ENCODE measurements at places on chromosomes 12 and 14. TPM values are rescaled to one million over a fixed set of nuclear protein-coding genes. Genes with fewer than 3 reads are reported as not detected.

The PPM1H gene
- 5.3 TPM for polyA plus RNA-seq

The ANKRD33 gene
- polyA plus RNA-seq: not detected

The LRIG3 gene
- polyA plus RNA-seq: 43.2 TPM

The PMCH gene
- 0.23 TPM for polyA plus RNA-seq

The PGF gene
- polyA plus RNA-seq: 14.1 TPM

The GPR132 gene
- 1.2 TPM for polyA plus RNA-seq

The ANO2 gene
- 5.7 TPM for polyA plus RNA-seq

The KLRC3 gene
- polyA plus RNA-seq: 0.59 TPM

The TAC3 gene
- 0.55 TPM for polyA plus RNA-seq

The PCBP2 gene
- 1,047 TPM for polyA plus RNA-seq

The CSAD gene
- 77.8 TPM for polyA plus RNA-seq

The TMEM132C gene
- 30.4 TPM for polyA plus RNA-seq

The CABP1 gene
- polyA plus RNA-seq: 2.2 TPM

The ADCK1 gene
- 4.9 TPM for polyA plus RNA-seq

GRCh38 chr12:55725556-55725955 is 3.3 kb downstream of the CD63 start:
- DNase-seq: no peak

DNA sequence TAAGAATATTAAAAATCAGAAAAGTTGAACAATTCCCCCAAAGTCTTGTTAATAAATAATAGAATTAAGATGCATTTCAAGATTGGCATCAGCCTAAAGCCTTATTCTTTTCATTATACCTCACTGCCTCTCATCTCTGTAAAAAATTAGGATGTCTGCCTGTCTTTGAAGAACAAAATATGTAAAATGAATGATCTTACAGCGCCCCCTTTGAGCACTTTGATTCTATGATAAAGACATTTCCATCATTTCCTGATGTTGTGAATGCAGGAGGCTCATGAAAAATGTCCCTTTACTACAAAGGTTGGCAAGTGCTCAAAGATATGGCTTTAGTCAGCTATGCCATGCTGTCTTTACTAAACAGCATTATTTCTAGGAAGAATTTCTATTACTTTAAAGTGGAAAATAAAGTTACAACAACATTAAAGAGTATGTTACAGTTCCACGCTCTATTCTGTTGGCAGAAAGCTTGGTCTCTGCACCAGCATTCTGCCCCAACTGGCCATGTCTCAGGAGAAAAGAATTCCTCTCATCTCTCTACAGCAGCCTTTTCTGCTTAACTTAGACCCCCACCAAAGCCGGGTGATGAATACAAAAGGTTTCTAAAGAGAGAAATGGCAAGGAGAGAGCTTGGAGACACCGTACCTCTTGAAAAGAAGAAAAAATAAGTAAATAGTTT is 95.1 kb downstream of the LLPH start:
- no peak for DNase-seq

DNA sequence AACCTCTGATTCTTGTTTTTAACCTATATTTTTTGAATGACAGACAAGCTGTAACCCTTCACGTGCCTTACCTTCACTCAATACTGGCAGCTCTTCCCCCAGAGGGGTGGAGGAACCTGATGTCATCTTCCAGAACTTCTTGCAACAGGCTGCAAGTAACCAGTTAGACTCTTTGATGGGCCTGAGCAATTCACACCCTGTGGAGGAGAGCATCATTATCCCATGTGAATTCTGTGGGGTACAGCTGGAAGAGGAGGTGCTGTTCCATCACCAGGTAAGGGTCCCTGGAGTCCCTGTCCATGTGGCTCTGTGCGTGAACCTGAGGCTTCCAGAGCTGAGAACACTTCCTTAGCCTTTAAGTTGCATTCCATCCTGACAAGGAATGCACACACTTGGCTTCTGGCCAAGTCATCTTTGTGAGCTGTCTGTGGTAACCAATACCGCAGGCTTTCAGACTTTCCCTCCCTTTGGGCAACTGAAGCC is 22.7 kb downstream of the TRAFD1 start:
- DNase-seq: no peak

GRCh38 chr14:91170504-91171121 is 56.7 kb downstream of the DGLUCY start:
- DNase-seq: peak; percentile 35

- no peak for DNase-seq
Measured at GRCh38 chr14:23645812-23646647, 9.9 kb downstream of the DHRS2 start.

DNA sequence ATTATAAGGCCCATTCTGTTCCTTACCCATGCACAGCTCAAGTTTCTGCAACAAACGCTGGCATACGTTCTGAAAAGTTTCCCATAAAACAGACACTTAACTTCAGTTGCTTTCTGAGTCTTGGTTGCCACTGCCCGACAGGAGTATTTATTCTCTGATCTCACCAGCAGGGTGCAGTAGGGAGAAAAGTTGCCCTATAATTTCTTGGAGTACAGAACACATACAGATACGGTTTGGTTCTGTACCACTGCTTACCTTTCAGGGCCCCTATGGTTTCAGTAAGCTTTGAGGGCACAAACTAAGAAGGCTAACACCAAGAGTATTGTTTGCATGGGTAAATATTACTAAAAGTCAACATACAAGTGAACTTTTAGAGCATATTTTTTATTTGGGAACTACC is 77.9 kb downstream of the SPATA7 start:
- no peak for DNase-seq

DNA sequence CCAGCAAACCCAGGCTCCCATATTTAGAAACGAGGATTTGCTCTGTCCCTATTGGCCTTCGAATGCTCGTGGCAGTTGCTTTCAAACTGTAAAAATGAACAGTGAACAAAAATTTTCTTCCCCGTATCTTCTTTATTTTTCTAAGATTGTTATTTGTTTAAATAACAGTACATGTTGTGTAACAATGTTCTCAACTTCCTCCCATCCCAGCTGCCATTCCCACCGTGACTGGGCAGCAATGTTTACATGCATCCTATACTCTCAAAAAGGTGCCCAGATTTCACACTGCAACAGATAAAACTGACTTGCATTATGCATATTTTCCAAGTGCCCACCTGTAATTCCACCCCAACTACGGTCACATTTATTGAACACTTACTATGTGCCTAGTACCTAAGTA is 12.8 kb downstream of the VCPKMT start:
- DNase-seq: no peak

GRCh38 chr14:62743560-62743959 is 301.7 kb downstream of the KCNH5 start:
- no peak for DNase-seq

GRCh38 chr14:54579621-54580020 is 12.7 kb downstream of the SAMD4A start:
- no peak for DNase-seq

- DNase-seq: no peak
Measured at GRCh38 chr14:83006121-83006670, 1472.5 kb upstream of the SEL1L start.

- DNase-seq: no peak
Measured at GRCh38 chr12:53798575-53798974, 46.8 kb upstream of the CISTR start.

- no peak for DNase-seq
Measured at GRCh38 chr14:100804138-100804537, 21.8 kb upstream of the MEG3 start.

GRCh38 chr12:116545936-116546335 is 13.2 kb upstream of the MAP1LC3B2 start:
- no peak for DNase-seq

GRCh38 chr12:90618586-90618985 is 336.4 kb downstream of the CCER1 start:
- DNase-seq: no peak

- no peak for DNase-seq
Measured at GRCh38 chr14:42869681-42870080, 1263.0 kb downstream of the LRFN5 start.

DNA sequence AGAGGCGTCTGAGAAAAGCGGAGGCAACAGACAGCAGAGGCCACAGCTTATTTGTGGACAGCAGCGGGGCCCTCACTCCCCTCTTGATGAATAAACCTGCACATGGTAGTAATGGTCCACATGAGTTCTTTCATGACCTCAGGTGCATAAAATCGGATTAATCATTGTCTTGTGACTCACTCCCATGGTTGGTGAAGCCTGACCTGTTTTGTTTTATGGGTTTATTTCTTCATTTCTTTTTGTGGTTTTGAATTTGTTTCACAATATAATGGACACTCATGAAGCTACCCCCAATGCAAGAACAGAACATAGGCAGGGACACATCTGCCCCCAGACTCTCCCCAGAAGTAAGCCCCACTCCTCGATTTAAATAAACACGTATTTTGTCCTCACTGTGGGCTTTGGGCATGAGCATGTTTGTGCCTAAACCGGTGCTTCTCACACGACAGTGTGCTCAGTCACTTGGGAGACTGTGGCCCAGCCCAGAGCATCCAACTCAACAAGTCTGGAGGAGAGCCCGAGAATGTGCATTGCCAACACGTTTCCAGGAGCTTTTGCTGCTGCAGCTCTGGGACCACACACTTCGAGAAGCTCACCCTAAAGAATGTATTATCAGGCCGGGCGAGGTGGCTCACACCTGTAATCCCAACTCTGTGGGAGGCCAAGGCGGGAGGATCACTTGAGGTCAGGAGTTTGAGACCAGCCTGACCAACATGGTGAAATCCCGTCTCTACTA is 116.1 kb downstream of the SCARB1 start:
- no peak for DNase-seq

- no peak for DNase-seq
Measured at GRCh38 chr14:22403296-22403695, 185.7 kb downstream of the DAD1 start.

DNA sequence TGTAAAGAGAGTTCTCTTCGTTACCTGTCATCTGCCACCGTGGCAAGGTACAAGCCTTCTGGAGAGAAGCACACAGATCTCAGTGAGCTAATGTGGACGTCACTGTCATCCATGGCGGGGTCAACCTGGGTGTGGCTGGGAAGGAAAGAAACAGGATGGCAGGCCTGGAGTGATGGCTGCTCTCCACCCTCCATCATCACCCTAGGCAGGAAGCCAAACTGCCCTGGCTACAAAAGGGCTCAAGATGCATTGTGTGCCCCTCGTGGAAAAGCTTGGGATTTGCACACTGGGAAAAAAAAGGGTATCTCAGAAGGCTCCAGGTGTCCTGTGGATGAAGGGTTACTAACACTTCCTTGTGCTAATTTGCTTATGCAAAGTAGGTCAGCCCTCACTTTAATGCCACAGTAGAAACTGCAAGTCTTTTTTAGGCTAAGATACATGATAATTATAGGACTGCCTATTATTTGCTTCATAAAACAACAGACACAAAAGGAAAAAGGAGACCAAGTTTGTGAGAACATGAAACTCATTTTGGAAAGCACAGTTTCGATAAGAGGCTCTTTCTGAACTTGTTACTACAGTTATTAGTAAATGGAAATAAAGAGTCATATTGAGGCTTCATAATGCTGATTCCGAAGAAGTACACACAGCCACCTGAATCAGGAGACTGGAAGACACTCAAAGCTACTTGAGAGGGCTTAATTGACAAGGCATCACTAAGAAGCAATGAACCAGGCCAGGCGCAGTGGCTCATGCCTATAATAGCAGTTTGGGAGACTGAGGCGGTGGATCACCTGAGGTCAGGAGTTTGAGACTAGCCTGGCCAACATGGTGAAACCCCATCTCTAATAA is 18.9 kb downstream of the RFC5 start:
- no peak for DNase-seq

Data from right lung (tissue), 10 donors.